Left kidney (tissue), 8 donors: ENCODE measurements at places on chromosomes 1 and 21. TPM values are rescaled to one million over a fixed set of nuclear protein-coding genes. Genes with fewer than 3 reads are reported as not detected.

DNA sequence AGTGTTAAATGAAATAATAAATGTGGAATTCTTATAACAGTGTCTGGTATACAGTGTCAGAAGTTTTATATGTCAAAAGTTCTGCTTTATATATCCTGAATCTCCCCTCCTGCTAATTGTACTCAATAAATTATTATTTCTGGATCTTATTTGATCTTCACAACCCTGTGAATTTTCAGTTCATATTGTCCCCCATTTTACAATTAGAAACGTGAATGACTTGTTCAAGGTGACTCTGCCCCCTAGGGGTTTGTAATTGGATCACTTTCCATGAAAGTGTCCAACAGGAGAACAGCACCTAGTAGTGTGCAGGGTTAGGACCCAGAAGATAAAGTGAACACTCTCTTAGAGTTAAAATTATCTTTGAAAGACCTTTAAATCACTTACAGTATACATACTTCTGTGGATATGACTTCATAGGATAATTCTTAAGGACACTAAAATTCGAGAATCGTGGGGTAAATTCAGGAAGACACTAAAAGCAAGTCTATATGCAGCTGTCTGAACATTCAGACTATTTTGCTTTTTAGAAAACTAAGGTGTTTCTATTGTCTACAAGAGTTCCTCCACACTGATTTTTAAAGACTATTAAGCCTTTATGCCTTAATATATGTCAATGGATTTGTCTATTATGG lies 4.5 kb upstream of the DDR2 start:
- DNase-seq = no peak

- DNase-seq = no peak
Measured at GRCh38 chr1:21669258-21670058, at the start of gene RAP1GAP. Gene RAP1GAP, minus strand, starts transcription at chr1:21669357. Its CDS starts 49,325 bp downstream, at chr1:21620032.

DNA sequence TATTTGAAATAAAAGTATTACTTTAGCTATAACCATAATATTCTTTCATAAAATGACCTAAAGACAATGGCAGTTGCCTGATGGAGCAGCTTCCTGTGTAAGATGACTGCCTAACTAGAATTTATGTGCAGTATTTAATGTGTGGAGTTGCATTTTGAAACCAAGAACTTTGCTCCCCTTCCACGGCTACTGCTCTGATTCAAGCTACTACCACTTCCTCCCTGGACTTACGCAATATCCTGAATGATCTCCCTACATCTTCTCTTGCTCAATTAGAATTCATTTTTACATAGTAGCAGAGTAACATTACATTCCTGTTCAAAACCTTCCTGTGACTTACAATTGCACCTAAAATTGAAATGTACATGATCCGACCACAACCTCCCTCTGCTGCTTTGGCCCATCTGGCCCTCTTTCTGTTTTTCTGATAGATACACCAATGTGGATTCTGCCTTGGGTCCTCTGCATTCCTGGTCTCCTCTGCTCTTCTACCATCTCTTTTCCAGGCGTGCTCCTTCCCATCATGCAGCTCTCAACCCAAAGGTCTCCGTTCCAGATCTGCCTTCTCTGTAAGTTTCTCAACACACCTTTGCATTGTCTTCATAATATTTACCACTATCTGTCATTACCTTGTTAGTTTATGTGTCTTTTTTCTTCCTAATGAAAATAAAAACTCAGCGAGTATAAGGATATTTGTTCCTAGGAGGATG lies 47.4 kb upstream of the USP25 start:
- no peak for DNase-seq

DNA sequence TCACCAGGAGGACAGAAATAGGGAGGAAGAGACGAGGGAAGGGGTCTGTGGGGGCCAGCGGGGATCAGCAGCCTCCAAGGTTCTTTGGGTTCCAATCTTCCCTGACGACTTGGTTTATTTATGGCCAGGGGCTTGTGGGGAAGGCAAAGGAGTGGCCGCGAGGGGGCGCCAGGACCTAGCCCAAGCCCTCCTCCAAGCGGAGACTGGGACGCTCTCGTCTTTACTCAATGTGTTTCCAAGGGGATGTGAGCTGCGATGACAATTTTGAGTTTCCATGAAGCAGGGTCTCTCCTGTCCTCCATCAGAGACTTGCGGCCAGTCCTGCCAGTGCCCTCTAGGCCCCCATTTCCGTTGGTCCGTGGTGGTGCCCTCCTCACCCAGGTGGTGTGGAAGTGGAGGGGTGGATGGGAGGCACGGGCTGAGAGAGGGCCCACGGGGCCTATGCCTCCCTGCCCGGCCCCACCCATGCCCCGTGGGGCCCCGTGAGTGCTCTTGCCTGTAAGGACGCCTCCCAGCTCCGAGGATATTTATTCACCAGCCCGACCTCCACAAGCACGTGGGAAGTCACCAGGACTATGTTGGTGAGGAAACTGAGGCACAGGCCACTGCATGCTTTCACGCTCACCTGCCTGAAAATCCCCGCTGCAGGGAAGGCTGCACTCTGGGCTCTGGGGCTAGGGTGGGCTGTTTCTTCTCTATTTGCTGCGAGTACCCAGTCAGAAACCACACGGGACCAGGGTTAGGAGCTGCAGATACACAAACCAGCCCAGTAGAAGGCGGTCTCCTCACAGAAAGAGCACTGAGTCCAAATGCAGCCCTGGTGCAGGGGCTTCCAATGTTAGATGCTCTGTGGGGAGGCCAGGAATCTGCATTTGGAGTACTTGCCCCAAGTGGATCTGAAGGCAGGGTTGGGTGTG lies 26.5 kb downstream of the DMRTB1 start:
- DNase-seq = peak; percentile 82

GRCh38 chr21:20720623-20721022 lies 277.6 kb upstream of the NCAM2 start:
- no peak for DNase-seq

GRCh38 chr1:174850726-174851125 lies 149.0 kb upstream of the CACYBP start:
- no peak for DNase-seq

DNA sequence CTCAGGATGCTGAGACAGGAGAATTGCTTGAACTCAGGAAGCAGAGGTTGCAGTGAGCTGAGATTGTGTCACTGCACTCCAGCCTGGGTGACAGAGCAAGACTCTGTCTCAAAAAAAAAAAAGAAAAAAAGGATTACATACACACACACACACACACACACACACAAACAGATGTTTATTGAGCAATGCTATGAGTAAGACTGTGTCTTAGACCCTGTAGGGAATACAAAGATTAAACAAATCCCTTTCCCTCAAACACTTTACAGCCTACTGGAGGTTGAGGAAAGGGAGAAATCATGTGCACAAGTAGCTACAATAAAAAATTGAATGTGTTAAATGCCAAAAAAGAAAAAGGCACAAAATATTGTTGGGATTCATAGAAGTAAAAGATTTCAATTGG lies 58.1 kb downstream of the RPAP2 start:
- no peak for DNase-seq

- no peak for DNase-seq
Measured at GRCh38 chr1:27045973-27046558, 33.4 kb upstream of the TENT5B start.

DNA sequence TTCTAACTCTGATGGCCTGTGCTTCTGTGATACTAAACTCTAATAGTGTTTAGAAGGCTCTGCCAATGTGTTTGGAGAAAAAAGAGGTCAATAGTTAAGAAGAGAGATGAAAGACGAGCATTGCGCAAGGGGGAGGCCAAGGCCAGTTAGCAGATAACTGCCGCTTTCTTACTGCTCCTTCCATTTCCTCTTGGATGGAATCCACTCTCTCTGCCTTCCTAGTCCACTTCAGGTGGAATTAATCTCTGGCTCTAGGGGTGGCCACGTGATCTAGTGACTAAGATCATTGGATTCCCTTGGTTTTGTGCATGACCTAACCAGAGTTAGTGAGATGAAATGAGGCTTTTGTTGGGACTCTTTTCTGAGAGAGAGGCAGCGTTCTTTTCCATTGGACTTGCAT lies 148.3 kb downstream of the ACTL8 start:
- DNase-seq = no peak

GRCh38 chr1:63836374-63836773 lies 62.6 kb downstream of the ROR1 start:
- no peak for DNase-seq

DNA sequence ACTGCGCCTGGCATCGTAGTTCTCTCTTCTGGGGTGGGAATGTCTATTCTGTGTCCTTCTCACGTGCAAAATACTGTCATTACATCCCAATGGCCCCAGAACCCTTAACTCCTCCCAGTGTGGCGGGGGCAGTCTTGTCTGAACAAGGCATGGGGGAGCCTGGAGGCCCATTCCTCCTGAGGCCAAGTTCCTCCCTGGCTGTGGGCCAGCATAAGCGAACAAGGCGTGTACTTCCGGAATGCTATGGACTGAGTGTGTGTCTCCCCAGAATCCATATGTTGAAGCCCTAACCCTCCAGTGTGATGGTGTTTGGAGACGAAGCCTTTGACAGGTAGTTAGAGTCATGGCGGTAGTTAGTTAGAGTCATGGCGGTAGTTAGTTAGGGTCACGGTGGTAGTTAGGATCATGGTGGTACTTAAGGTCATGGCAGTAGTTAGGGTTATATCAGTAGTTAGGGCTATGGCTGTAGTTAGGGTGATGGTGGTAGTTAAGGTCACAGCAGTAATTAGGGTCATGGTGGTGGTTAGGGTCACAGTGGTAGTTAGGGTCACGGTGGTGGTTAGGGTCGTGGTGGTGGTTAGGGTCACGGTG lies 71.0 kb downstream of the PRKCZ start:
- DNase-seq = no peak

GRCh38 chr1:109826930-109827349 lies 63.2 kb upstream of the EPS8L3 start:
- DNase-seq = no peak

GRCh38 chr1:174174461-174175329 lies 15.4 kb downstream of the RABGAP1L start:
- no peak for DNase-seq

- no peak for DNase-seq
Measured at GRCh38 chr1:46830665-46831322, 31.9 kb downstream of the CYP4B1 start.

- DNase-seq = no peak
Measured at GRCh38 chr1:38613996-38614395, 245.6 kb downstream of the RRAGC start.

GRCh38 chr1:154975409-154976059 lies 1.1 kb downstream of the CKS1B start:
- DNase-seq = peak; percentile 49

DNA sequence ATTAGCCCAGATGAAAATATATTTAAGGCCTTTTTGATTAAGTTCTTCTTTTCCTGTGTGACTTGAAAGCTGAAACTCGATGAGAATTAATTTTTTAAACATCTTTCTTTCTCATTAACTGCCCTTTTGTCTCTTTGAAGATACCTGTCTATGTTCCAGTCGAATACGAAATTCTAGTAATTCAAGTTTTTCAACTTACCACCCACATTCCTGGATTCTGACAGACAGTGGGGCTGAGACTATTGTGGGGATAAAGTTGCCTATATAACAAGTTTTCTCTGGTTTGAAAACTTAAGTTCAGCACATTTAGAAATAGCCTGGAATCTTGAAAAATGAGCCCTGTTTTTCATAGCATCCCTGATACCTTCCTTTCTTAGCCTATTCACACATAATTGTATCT lies 114.6 kb downstream of the NTNG1 start:
- DNase-seq = no peak

DNA sequence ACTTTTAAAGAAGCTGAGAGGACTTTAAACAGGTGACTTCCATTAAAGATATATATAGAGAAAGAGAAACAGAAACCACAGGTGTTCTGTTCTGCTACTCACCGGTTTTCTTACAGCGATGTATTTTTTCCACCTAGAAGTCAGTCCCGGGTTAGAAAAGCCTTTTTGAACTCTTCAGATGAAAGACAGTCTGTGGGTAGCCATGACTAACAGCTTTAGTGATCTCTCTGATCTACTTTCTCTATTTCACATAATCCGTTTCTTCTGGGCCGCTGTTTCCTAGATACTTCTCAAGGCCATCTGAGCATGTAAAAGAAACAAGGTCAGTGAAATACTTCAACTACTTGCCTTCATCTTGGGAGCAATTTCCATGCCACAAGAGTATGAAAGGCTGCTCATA lies 25.1 kb downstream of the WDR64 start:
- DNase-seq = no peak

LCK gene
- polyA plus RNA-seq = 5.2 TPM

LIN28A gene
- polyA plus RNA-seq = 0.15 TPM

MSH4 gene
- polyA plus RNA-seq = 0.60 TPM

FLG gene
- 4.4 TPM for polyA plus RNA-seq

IFNLR1 gene
- 3.5 TPM for polyA plus RNA-seq

RAB3B gene
- 7.3 TPM for polyA plus RNA-seq

FAM110D gene
- 0.63 TPM for polyA plus RNA-seq

CFAP74 gene
- polyA plus RNA-seq = 0.76 TPM

RNU1-4 gene
- polyA plus RNA-seq = 1.9 TPM
